ENCODE measurements at places on chromosomes 4 and X.

GRCh38 chr4:107094332-107094731 lies 58.2 kb upstream of the DKK2 start:
- no peak for DNase-seq

GRCh38 chrX:125895518-125895917 lies 270.6 kb downstream of the DCAF12L2 start:
- DNase-seq: no peak

GRCh38 chr4:56953680-56954520 lies 23.5 kb downstream of the NOA1 start:
- no peak for DNase-seq

GRCh38 chr4:15738877-15739276 lies 36.0 kb downstream of the BST1 start:
- no peak for DNase-seq

DNA sequence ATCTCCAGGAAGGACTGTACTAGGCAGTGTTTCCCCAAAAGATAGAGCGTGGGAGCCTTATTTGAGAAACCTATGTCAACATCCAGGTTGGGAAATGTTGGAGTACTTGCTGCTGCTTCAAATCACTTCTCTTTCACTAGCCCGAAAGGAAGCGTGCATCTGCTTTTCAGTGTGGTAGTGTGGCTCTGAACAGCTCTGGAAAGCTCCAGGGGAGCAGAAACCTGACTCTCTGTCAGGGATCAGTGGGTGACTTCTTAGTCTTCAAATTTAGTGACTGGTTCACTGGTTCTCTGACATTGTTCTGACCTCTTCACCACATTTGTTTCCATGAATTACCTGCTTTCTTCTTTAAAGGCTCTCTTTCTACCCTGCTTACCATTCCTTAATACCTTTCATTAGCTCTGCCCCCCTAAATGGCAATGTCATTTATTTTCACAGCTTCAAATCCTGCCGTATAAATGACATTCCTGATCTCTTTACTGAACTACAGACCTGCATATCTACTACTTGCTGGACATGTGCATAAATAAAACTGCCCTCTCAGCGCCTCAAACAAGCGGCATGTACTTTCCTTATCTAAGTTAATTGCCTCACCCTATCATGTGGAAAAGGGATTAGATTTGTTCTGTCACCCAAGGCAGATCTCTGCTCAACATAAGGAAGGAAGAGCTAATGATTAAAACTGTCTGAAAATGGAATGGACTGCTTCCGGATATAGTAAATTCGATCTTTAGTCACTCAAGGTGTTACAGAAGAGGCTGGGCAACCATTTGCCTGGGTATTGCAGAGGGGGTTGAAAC lies 37.0 kb downstream of the DLG3 start:
- DNase-seq: no peak

- no peak for DNase-seq
These were observed 1039.2 kb upstream of the PABPC4L start for GRCh38 chr4:135240796-135241195.

GRCh38 chr4:153223427-153223801 lies 19.2 kb downstream of the TRIM2 start:
- no peak for DNase-seq

- no peak for DNase-seq
These were observed 98.3 kb downstream of the ITM2A start for GRCh38 chrX:79268788-79269187.

DNA sequence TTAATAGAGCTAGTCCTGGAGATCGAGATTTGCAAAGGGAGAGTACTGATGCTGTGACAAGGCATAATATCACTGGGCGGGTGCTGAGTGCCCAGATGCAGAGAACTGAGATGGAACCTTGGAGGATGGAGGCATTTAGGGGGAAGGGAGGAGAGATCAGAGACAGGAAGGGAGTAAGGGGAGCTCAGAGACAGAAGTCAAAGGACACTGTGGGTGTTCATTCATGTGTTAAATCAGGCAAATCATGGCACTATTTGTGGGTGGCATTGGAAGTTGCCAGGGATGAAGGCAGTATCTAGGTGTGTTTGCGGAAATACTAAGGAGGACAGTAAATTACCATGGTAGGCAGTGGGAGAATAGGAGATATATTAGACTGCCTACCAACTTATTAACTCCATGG lies 135.0 kb downstream of the RBM46 start:
- no peak for DNase-seq

DNA sequence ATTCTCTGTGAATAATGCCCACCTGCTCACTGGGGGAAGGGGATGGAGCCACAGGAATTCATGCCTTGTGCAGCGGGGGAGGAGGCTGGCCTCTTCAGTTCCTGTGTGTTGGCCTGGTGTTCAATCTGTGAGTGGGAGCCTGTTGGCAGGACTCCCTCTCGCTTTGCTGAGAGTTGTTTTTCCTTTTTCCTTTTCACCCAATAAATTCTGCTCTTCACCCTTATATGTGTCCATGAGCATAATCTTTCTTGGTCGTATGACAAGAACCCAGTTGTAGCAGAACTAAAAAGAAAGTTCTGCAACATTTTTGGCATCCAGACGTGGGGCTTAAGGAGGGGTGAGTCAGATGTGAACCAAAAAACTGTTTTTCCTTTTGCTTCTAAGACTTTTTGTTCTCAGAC lies 235.2 kb upstream of the HDX start:
- no peak for DNase-seq

DNA sequence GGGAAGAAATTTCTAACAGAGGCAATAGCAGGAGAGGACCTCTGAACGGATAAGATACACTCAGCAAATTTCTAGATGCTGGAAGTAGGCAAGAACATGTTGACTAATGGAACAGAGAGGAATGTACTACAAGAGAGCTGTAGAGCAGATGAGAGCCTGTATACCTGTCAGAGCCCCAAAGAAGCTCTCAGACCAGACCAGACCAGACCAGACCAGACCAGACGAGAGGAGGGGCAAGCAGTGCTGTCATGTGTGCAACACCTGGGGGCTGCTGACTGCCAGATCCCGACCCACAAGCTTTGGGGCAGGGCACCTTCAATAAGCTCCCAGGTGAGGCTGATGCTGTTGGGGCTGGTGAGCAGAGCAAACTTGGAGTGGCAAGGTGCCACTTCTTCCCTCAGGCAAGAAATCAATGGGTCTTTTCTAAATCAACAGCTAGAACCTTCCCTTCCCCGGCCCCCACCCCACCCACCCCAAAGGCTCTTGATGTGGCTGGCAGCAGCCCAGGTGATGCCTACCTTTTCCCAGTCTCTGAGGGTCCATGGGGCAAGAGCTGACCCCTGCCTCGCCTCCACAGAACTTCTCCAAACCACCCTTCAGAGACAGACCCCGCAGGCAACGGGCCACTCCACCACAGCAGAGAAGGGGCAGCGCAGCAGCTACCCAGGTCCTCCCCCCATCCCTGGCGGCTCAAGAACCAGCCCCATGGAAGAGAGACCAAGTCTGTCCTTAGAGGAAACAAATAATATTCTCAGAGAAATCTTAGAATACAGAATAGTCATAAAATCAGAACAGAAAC lies 32.7 kb downstream of the MECP2 start:
- DNase-seq: no peak

DNA sequence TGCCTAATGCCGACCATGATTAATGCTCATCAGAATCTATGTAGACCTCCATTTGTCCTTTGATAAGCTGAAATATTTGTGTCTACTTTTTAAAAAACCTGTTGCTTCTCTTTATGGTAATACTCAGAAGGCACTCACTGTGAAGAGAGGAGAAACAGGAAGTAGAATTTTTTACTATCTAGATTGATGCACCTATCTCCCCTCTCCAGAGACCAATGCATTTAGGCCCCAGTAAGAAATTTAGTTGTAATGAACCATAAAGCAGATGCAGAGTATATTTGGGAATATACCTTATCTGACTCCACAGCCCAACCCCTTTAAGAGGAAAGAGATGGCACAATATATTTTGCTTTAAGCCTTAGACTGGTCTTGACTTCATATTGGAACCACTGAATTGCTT lies 11.1 kb downstream of the TBL1X start:
- no peak for DNase-seq

All from GM18507 (cell line).